ENCODE measurements at places on chromosomes 4 and X.

DNA sequence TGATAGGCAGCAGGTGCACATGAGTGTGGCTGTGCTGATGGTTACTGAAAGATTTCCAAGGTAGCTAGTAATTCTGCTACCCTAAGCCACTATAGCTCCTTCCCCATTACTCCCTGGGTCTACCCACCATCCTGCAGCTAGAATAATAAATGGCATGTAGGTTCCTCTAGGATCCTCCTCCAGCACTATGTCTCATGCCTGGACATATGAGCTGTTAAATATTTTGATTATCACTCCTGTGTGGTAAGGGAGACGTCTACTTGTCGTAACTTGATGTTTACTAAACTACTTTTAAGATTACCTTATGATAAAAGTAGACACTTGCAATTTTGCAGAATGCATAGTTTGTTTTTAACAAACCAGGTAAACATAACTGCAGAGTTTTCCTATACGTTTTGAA is 35.5 kb downstream of the TET2 start:
- DNase-seq, result no peak

GRCh38 chr4:113762186-113763028 is 869 bp upstream of the CAMK2D start:
- DNase-seq, result peak; percentile 99

DNA sequence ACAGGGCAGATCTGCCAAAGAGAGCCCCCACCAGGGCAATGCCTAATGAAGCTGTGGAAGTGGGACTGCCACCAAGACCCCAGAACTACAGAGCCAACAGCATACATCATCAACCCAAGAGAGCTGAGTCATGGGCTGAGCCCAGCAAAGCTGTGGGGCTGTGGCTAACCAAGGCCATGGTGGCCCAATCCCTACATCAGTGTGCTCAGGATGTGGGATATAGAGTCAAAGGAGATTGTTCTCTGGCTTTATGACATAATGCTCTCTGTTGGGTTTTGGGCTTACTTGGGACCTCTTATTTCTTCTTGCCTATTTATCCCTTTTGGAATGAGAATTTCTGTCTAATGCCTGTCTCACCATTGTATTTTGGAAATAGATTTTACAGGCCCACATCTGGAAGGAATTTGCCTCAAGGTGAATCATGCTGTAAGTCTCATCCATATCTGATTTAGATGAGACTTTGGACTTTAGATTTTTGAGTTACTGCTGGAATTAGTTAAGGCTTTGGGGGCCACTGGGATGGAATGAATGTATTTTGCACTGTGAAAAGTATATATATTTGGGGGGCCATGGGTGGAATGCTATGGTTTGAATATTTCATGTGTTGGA is 5.4 kb upstream of the PRDM5 start:
- no peak for DNase-seq

- no peak for DNase-seq
Measured at GRCh38 chrX:69319376-69319775, 154.1 kb upstream of the PJA1 start.
